ENCODE measurements at places on chromosomes 2 and 18.

DNA sequence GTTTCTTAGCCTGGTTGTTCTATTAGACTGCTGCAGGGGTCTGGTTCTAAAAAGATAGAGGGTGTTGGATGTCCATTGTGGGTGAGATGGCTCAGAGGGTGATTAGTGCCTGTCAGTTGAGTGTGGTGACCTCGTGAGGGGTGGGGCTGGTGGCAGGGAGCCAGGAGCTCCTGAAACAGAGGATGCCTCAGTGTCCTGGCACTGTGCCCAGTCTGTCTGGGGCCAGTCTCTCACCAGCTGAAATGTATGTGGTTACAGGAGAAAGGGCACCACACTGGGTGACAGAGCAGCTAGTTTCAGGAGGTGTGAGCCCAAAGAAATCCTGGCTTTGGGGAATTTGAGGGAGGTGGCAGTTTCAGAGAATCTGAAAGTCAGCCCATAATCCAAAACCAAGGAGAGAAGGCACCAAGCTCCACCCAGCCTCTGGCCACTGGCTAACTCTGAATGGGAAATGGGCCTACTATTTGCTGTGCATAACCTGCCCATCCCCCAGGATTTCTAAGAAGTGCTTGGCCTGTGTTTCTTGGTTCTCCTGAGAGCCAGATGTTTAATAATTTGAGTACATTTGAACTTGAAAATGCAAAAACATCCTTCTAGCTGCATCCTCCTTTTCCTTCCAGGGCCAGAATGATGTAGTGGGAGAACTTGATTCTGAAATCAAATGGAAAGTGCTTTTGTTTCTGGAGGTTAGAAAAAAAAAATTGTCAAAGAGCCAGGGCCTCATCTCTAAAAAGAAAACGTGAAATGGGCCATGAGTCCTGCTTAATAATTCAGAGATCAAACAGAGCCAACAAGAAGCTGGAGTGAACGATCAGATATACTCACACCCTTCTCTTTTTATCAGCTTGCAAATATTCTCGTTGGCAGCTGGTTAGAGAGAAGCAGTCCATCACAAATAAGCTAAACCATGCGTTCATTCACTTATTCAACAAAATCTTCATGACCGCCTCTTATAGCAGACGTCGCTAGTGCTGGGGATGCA lies 92.3 kb downstream of the B3GNT2 start:
- no peak for DNase-seq

- DNase-seq: no peak
Observed at GRCh38 chr2:166090346-166090745, 37.5 kb downstream of the SCN1A start.

DNA sequence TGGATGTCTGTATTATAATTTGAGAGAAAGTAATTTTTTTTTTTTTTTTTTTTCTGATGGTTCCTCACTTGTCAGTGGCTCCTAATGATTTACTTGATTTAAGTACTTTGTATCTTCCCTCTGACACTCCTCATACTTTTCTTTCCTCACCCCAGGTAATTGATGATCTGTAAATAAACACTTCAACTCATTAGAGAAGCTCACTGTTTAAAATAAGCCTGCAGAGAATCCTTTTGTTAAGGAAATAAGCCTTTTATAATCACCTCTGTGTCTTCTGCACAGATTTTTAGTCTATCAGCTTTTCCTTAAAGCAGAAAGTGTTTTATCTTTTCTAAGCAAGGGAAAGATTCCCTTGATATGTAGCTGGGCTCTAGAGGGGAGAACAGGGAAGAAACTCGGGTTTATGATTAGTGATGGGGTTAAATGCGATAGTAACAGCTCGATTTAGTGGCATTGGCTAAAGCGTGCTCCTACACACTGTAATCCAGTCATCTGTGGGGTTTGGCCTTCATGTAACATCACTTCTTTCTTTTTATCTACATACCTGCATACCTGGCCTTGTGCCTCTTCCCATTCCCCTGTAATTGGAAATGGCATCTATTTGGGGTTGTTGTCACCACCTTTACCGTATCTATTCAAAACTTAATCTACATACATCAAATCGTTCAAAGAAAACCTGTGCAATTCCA lies 60.1 kb upstream of the LRRTM1 start:
- no peak for DNase-seq

DNA sequence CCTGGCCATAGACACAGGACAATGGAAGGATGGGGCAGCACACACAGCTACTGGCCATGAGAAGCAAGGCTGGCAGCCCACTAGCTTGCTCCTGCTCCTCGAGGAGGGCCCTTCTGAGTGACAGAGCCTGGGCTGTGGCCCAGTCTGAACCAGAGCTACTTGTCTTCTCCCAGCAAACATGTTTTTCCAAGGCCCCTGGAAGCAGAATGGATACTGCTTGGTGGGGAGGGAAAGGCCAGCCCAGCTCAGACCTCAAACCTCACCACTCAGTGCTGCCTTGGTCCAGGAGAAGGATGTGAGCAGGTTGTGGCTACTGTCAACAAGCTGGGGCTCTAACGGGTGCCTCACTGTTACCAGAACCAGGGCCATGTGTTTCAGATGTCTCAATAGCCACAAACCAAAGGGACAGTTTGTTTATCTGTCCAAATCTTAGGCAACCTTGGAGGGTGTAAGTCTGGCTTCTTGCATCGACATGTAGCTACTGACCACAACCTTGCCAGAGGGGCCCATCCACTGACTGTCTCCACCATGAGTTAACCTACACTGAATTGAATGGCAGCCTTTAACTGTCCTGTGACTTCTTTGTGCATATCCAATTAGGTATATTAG lies 98.6 kb downstream of the TGFA start:
- DNase-seq: no peak

DNA sequence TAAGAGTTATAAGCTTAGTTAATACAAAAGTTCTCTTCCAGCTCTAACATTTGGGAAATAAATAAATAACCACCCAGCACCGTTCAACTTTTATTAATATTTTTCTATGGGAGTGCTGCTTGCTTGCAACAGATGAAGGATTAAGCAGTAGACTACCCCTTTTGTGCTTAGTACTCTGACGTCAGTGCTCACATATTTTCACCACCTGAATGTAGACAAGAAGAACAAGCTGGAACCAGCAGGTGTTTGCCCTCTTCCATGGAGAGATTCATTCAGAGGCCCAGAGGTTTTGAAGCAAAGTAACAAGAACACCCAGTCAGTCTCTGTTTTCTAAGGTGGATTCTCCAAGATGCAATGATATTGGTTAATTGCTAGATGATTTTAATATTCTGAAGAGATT lies 307.1 kb upstream of the PIK3C3 start:
- DNase-seq: no peak

DNA sequence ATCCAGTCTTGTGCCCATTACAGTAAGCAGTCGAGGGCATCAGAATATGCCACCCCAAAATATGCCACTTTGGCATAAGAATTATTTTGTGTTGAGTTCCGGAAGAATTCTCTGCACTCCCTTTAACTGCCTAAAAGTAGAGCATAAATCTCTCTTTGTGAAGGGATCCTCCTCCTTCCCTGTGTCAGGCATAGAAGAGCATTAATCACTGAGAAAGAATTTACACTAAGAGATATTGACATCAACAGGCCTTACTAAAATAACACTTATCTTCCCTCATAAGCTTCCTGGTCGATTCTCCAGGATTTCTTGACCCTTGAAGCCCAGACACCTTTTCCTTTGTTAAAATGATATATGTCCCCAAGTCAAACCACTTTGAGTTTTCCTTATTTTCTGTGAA lies 27.6 kb upstream of the KYNU start:
- DNase-seq: no peak

- peak; percentile 41 for DNase-seq
Observed at GRCh38 chr18:44725300-44726058, 44.8 kb downstream of the SETBP1 start.

DNA sequence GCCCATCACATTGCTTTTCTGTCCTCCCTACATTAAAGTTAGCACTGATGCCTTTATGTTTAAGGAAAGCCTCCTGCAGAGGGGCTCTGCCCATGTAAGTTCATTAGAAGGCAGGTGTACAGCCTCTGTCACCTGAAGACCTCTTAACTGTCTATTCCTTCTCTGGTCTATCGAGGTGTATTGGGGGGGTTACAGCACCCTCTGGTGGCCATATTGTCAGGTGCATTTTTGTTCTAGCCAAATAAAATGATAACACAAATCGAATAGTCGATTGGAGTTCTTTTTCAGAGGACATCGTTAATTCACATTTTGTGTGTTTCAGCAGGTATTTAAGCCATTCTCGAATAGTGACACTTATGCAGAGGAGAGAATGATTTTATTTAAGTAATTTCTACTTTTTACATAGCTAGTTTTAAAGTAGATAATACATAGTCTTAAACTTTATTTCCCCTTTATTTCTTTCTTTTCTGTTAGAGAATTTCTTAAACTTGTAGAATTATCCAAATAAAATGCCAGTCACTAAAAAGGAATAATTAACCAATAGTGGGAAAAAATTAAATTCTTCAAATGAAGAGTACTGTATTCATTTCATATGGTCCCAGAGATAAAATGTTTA lies 136.8 kb downstream of the NEDD4L start:
- peak; percentile 75 for DNase-seq

- no peak for DNase-seq
Observed at GRCh38 chr18:44133483-44133882, 547.2 kb upstream of the SETBP1 start.

DNA sequence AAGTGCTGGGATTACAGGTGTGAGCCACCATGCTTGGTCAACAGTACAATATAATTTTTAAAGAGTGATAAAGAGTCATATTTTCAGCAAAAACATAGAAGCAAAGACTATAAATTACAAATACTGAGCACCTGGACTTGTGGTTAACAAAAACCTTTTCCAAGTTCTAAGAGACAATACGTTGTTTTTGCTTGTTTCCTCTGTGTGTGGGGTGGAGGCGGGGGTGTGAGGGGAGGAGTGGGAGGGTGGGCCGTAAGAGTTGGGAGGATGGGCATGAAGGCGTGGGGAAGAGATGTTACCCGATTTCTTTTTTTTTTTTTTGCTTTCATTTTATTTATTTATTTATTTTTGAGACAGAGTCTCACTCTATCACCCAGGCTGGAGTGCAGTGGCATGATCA lies 78.0 kb upstream of the WIPF1 start:
- no peak for DNase-seq

DNA sequence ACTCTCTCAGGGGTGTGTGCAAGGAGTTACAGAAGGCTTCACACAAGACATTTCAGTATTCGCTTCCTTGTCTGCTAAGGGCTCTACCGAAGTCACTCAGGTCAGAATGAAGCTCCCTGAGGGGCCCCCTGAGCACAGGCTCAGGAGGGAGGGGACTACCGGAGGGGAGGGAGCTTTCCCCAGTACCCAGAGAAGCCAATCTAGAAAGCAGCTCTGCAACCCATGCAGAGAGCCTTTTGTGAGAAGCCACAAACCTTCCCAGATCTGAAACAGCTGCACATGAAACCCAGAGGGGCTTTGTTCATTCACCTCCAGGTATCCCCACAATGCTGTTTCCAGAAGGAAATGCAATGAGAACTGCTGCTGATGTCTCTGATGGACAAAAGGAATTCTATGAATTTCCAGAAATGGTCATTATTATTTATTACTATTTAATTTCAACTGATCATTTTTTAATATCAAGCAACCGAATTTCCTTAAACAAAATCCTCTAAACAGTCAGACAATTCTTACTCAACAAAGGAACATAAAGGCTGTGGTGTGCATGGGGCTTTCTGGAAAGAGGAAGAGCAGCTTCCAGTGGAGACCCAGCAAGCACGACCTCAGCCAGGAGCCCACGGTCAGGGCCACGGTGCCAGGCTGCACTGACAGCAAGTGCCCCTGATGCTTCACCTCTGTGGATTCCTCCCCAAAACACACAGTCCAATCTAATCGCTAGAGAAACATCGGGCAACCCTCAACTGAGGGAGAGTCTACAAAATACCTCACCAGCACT lies 42.0 kb downstream of the NDUFA10 start:
- DNase-seq: no peak

GRCh38 chr18:62634458-62634857 lies 80.9 kb upstream of the PHLPP1 start:
- DNase-seq: no peak

DNA sequence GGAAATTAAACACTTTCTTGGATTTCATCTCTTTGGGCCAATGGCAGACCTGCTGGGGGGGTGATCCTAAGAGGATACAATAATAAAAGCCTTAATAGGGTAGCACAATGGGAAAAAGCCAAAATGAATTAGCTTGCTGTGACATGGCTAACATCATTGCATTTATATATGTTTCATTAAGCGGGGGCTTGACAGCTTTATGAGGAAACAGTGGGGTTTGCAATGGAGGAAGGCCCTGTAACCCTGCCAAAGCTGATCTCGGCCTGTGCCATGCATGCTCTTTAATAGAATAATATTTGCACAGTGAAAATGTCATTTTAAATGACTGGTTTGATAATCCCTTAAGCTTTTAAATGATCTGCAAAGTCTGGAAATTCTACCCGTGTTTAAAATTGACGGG lies 291.5 kb downstream of the SLC4A3 start:
- DNase-seq: no peak

- no peak for DNase-seq
Observed at GRCh38 chr2:230990899-230991150, 5.1 kb upstream of the SPATA3 start.

DNA sequence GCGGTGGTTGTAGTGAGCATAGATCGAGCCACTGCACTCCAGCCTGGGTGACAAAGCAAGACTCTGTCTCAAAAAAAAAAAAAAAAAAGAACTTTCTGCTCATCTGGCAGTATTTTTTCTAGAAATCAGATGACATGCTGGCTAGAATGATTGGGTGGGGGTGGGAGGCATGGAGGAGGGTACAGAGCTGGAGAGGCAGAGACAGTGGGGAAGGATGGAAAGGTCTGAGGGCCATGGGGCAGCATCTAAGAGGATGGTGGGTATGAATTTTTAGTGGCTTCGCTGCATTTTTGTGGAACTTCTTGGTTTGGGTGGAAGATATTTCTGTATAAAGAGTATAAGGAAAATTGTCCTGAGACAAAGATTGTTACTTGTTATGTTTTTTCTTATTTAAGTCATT lies 23.3 kb downstream of the ARMC9 start:
- no peak for DNase-seq

- DNase-seq: no peak
Observed at GRCh38 chr18:60675801-60676200, 303.2 kb upstream of the MC4R start.
